ENCODE measurements at places on chromosomes 16 and 17.

GRCh38 chr17:70582777-70583176 is 413.4 kb downstream of the KCNJ2 start:
- DNase-seq, result no peak

GRCh38 chr16:56637814-56638750 is at the start of gene MT1A:
Gene MT1A (plus strand): TSS chr16:56638666. CDS start chr16:56638739, 73 bp downstream.
- DNase-seq, result no peak

DNA sequence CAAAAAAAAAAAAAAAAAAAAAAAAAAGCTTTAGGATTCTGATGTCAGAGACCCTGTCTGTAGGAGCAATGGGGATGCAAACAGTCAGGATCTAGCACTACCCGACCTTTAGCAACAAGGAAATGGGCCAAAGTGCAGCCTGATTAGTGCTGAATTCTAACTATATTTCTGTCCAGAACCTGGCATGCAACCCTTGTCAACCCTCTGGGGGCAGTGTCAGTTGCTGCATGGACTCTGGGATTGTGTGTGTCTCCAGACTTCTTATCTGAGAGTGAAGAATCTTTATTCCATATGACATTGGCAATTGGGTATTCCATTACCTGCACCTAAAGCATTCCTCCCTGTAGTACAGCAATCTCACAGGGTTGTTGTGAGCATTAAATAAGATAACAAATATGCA is 120.3 kb upstream of the CRHR1 start:
- no peak for DNase-seq

- no peak for DNase-seq
Measured at GRCh38 chr16:11432856-11433395, 87.7 kb downstream of the RMI2 start.

All from activated CD4-positive, alpha-beta T cell treated with anti-CD3 and anti-CD28 coated beads for 24 hours (primary cell).